ENCODE measurements at places on chromosomes 4 and X. TPM values are rescaled to one million over a fixed set of nuclear protein-coding genes. Genes with fewer than 3 reads are reported as not detected.

The TNMD gene
- not detected for total RNA-seq

The FHDC1 gene
- 0.36 TPM for total RNA-seq

DNA sequence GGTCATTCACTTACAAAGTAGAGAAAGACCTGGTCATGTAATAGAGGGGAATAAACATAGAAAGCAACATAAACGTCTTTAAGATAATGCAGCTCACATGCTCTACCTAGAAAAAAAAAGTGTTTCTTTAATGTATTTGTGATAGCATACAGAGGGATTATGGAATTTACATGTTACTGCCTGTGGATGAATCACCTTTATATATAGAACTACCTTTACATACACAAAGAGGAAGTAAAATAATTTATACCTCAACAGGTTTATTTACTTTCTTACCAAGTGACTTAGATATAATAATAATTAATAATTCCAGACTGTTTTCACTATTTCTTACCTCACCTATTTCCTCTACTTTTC, 81.5 kb downstream of the PPP3CA start:
- no peak for DNase-seq
- H3K4me3 ChIP-seq: no peak overlapping the region
- no peak overlapping the region for H3K27ac ChIP-seq
- H3K4me1 ChIP-seq: no peaks in the 10 kb centered on the region
- no peaks in the 10 kb centered on the region for H3K27me3 ChIP-seq

The SHROOM2 gene
- total RNA-seq: 6.2 TPM

DNA sequence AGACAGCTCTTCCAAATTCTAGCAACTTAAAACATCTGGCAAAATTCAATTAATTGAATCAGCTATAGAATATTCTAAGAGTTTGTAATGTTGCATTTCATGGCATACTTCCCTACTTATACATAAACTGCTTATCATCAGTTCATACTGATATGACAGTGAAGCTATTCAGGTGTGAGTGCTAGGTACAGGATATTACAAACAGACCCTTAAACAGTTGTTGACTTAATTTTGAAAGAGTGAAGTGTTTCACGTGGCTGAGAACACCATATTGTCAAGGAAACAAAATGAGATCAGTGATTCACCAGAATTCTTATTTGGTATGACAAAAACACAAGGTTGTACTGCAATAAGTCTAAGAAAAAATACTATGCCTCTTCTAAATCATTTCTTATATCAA, 27.4 kb downstream of the CENPU start:
- H3K4me3 ChIP-seq: no peak overlapping the region
- no peak overlapping the region for H3K27ac ChIP-seq
- no peak for DNase-seq
- no peaks in the 10 kb centered on the region for H3K4me1 ChIP-seq
- no peaks in the 10 kb centered on the region for H3K27me3 ChIP-seq

All from osteoblast (primary cell).